ENCODE measurements at places on chromosomes 13 and 19.
A peak's percentile ranks its signal among the peaks of the same experiment; 100 is the strongest.

- no peak for DNase-seq
These were observed 41.2 kb upstream of the ZNF835 start for GRCh38 chr19:56712611-56713276.

DNA sequence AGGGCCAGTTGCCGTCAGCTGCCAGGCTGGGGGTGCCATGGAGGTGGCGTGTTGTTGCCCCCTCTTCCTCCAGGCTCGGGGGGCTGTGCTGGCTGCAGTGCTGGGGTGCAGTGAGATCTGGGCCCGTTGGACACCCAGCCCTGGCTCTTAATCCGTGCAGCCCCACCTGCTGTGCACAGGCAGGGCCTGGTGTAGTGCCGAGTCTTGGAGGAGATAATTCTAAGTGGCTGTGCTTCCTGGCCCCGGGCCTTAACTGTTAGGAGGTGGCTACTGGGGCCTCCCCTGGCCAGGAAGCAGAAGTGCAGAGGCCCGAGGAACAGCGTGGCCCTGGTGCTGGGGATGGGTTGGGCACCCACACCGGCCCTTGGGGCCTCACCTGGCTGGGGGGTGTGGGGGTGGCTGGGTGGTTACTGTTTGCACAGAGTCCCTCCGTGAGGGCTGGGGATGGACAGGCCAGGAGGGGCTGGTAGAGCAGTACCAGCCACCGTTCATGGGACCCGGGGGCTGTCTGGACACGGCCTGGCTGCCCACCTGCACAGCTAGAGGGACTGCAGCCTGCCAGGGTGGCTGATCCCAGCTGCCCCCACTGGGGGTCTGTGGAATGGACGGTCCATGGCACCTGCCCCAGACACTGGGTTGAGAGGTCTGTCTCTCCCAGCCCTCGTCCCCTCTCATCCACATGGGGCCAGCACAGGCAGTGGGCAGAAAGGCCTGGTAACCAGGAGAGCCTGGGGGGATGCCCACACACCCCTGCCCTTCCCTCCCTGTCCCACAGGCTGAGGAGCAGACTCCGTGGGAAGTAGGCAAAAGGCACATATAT, 3.3 kb downstream of the GPX4 start:
- no peak for DNase-seq

DNA sequence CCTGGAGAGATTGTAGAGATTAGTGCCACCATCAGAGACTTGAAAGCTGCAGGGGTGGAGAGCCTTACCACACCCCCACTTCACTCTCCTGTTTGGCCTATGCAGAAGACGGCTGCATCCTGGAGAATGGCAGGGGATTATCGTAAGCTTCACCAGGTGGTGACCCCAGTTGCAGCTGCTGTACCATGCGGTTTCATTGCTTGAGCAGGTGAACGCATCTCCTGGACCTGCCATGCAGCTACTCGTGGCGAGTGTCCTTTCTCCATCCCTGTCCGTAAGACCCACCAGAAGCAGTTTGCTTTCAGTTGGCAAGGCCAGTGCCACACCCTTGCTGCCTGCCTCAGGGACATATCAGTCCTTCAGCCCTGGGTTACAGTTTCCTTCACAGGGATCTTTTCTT, 21.2 kb downstream of the PPP5C start:
- DNase-seq, result peak; percentile 32

DNA sequence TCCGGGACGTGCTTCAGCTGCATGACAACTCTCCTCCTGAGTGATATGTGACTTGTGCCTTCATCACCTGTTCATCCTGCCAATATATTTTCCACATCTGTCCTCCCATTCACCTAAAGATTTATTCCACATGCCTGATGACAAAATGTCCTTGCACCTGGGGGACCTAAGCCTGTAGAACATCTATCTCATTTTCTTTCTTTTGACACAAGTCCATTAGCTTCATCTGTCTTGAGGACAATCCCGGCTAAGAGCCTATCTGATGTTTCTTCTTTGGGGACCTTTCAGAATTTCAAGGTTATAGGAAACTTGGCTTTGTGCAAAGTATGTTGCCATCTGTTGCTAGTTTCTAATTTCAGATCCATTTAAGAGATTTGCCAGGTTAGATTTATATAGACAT, 41.1 kb downstream of the ITGBL1 start:
- DNase-seq, result no peak

DNA sequence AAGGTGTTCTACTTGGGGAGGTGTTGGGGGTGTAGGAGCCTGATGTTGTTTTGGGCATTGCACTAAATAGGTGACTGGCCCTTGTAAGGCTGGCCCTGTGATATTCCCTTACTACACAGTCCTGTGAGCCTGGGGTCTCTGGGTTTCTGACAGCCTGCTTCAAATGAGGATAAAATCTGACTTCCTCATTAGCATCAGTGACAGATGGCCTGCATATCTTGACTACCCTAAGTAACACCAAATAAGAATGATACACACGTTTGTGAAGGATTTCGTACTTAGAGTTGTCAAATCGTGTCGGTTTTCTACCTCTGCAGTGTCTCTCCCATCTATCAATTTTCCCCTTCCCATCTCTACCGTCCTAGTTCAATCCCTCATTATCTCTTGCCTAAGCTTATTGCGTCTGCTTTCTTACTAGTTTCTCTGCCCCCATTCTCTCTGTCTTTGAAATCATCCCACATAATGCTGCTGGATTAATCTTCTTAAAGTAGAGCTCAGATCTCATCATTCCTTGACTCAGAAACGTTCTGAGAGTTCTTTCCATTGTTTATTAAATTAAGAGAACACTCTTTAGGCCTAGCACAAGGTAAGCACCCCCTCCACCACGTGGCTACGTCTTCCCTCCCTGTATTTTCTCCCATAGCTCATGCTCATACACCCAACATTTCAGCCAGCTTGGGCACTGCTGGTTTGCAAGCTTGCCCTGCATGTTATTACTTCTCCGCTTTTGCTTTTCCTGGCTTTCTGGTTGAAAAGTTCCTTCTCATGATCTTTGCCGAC, 26.2 kb upstream of the CNMD start:
- no peak for DNase-seq

GRCh38 chr13:20301403-20302071, 69.4 kb upstream of the GJB6 start:
- no peak for DNase-seq
